CMK (cell line): ENCODE measurements at places on chromosomes 1 and 21.

DNA sequence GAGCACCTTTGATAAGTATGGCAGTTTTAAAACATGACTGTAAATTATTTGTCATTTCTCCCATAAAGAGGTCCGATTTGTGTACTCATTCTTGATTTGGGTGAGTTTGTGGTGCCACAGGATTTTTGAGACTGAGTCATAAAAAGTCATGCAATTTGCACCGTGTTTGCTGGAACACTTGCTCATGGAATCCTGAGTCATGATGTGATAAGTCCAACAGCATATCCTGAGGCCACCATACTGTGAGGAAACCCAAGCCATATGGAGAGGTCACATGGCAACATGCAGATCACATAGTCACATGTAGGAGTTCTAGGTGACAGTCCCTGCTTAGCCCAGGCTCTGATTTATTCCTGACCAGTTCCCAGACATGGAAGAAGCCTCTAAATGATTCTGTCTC, 40.8 kb upstream of the PRRX1 start:
- DNase-seq = no peak

DNA sequence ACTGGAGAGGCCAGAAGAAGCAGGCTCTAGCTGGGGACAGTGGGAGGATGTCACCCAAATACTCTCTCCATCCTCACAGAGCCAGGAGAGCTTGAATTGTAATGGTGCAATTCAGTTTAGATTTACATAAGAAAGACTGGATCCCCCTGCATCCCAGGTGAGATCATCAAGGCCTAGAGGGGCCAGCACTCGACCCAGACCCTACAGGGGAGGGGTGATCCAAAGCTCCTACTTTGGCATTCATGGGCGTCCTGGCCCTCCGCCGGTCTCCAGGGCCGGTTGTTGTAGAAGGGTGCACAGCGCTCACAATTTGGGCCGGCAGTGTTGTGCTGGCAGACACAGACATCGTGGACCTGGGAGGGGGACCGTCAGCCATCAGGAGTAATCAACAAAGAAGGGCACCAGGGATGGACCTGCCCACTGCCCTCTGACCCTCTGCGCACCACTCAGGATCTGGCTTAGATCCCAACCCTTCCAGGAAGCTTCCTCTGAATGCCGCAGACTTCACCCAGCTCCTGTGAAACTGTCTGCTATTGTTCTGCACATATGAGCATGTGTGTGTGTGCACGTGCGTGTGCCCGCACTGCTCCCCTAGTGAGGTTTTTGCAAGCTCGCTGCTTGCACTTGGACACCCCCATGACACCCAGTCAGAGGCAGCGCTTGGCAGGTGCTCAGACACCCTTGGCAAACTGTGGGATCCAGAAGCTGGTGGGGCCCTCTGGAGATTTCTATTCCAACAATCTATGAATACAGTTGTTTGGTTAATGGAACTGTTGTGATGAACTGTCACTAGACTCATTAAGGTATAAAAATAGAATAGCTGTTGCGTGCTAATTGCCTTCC, 21.6 kb downstream of the LAMB3 start:
- DNase-seq = no peak

- no peak for DNase-seq
Observed at GRCh38 chr21:26282058-26282457, 111.5 kb upstream of the APP start.

DNA sequence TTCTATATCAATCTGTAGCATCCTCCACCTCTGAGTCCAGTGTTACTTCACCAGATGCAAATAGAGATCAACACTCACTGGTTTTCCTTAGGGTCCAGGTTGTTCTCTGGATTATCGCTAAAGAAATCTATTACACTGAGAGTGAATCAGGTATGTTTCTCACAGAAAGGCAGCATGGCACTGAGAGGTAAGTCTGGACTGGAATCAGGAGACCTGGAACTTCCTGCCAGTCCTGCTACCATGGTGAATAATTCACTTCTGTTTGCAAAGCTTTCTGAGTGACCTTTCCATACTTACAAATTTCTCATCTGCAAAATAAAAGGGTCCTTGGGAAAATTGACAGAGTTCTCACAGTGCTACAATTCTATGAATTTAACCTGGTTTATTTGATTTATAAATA, 1583.3 kb downstream of the MRPL39 start:
- no peak for DNase-seq

- no peak for DNase-seq
Observed at GRCh38 chr1:201171063-201172036, 17.1 kb upstream of the TMEM9 start.

DNA sequence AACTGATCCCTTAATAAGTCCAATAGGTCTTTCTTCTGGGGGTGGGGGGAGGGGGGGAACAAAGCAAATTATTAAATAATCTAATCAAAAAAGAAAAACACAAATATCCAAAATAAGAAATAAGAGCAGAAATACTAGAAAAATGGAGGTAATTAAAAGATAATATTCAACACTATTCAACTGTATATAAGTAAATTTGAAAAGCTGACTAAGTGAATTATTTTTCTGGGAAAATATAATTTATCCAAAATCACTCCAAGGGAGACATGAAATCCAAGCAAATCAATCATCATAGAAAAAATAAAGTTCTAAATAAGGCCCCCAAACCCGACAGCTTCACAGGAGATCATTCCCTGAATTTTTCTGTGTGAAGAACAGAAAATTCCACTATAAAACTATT, 18.8 kb downstream of the VPS26C start:
- no peak for DNase-seq

GRCh38 chr1:74715806-74716205, 17.0 kb downstream of the CRYZ start:
- DNase-seq = no peak

GRCh38 chr1:180444522-180444921, 57.9 kb downstream of the ACBD6 start:
- DNase-seq = no peak

GRCh38 chr1:228684607-228685006, 50.7 kb upstream of the RHOU start:
- no peak for DNase-seq

DNA sequence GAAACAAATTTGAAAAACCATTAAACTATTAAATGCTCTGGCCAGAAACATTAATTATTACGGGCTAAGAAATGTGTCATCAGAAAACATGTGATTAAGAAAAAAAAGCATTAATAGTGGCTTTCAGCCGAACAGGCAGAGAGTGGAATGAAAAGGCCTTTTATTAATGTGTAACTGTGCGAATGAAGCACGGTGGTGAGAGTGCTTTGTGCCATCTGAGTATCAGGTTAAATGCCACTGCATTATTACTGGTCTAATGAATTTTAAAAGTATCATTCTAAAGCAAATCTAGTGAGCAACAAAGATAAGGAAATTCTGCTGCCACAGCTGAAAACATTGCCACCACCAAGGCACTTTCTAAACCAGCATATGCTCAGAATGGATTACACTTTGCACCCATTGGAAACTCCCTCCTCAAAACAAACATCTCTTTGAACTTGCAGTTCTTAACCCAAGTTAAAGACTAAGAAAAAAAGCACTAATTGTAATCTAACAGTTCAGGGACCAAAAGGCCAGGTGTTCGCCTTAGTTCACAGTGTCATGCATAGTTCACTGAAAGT, 30.0 kb upstream of the SSX2IP start:
- no peak for DNase-seq

GRCh38 chr1:67524143-67525052, 94.2 kb upstream of the SERBP1 start:
- DNase-seq = no peak

DNA sequence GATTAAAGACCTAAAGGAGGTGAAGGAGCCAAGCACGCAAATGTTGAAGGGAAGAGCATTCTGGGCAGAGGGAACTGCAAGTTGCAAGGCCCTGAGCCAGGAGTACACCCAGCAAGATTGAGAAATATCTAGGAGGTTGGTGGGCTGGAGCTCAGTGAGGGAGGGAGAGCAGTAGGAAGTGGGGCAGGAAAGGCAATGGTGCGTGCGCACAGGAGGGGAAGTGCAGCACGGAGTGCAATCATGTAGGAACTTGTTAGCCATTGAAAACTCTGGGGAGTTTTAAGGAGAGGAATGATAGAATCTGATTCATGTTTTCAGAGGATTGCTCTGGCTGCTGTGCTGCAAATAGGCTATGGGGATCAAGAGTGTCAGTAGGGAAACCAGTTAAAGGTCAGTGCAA, 13.2 kb upstream of the IGSF3 start:
- no peak for DNase-seq
